NCI-H446 treated with DMSO at 0.1 percent for 48 hours (cell line): ENCODE measurements at places on chromosomes 4 and X.

GRCh38 chr4:68995292-68995691 lies 43.7 kb upstream of the UGT2A3 start:
- no peak for DNase-seq

- DNase-seq: no peak
Measured at GRCh38 chrX:133444952-133445831, 29.9 kb upstream of the GPC4 start.

DNA sequence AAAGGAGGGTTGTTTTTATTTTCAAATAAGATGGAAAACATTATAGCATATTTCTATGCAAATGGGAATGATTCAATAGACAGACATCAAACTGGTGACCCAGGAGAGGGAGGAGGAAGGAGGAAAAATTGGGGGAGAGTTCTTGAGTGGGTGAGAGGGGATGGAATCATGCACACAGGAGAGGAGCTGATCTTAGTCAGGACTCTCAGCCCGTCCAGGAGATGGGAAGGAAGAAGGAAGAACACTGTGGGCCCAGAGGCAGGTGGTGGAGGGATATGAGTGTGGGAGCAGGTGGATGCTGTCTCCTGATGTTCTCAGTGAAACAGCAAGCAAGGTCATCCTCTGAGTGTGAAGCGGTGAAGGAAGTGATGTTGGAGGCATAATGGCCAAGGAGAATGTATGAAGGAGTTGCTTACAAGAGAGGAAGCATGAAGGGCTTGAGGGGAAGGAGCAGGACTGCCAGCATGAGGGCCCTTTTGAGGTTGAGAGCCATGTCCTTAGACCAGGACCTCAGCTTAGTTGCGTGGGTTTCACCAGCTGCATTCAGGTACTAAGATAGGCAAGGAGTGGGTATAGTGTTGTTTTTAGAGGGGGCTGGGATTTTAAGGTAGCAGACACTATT lies 161.7 kb upstream of the NAP1L5 start:
- no peak for DNase-seq

GRCh38 chr4:96626023-96626422 lies 786.1 kb downstream of the PDHA2 start:
- DNase-seq: no peak

DNA sequence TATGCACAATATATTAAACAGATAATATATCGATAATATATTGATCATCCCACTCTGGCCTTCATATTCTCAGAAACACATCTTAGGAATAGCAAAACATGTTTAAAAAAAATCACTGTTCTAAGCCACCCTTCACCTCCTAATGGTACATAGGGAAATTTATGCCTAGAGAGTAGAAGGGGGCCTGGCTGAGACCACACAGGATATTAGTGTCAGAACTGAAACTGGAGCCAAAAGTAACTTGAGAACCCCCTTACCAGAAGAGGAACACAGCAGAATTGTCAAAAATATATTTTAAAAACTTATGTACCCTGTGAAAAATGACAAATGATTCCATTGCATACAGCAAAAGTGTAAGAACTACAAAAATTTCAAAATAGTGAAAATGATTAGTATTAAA lies 173.1 kb downstream of the VSIG4 start:
- no peak for DNase-seq

- DNase-seq: no peak
Measured at GRCh38 chr4:174474457-174475075, 47.7 kb downstream of the HPGD start.

DNA sequence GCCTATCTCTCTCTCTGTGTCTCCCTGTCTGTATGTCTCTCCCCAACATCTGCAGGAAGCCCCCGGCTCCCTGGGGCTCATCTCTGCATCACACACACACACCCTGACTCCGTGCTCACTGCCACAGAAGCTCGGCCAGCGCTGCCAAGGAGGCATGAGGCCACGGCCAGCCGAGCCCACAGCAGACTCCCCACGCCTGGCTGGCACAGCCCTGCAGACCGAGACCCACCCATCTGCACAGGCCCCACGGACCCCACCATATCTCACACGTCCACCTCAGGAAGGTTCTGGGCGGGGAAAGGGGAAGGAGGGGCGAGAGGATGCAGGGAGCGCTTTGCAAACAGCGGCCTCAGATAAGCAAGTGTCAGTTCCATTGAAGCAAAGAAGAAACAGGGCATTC lies 28.5 kb upstream of the SLC25A6 start:
- no peak for DNase-seq

- no peak for DNase-seq
Measured at GRCh38 chr4:148442832-148443511, 758 bp upstream of the NR3C2 start.

- DNase-seq: no peak
Measured at GRCh38 chr4:164572877-164573279, 181.1 kb upstream of the SMIM31 start.

GRCh38 chr4:40157436-40157835 lies 39.4 kb upstream of the RHOH start:
- DNase-seq: no peak

- DNase-seq: no peak
Measured at GRCh38 chrX:41705680-41706374, 17.1 kb downstream of the GPR34 start.

- DNase-seq: no peak
Measured at GRCh38 chrX:1421433-1422134, 29.7 kb upstream of the SLC25A6 start.

DNA sequence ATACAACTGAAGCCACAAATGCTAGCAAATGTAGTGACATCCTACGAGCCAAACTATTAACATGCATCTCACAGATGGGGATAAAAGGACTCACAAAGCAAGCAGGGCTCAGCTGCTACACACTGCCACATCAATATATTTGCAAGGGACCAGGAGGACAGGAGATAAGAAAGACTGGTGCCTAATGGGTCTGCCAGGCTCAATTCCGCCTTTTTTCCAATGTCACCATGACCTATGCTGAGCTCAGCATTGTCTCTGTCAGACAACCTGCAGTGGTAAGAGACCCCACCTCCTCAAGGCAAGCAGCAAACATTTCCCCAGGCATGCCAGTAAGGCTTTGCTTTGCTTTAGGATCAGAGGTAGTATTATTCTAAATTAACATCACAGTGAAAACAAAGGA lies 435 bp downstream of the DCX start:
- no peak for DNase-seq

DNA sequence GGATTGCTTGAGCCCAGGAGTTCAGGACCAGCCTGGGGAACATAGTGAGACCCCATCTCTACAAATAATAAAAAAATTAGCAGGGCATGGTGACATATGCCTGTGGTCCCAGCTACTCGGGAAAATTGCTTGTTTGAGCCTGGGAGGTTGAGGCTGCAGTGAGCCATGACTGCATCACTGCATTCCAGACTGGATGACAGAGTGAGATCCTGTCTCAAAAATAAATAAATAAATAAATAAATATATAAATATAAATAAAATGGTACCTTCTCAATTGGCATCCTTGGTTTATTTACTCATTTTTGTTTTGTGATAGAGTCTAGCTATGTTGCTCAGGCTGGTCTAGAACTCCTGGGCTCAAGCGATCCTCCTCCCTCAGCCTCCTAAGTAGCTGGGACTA lies 144.2 kb downstream of the CHRNA9 start:
- no peak for DNase-seq

- no peak for DNase-seq
Measured at GRCh38 chr4:83149865-83150652, 35.5 kb upstream of the PLAC8 start.

DNA sequence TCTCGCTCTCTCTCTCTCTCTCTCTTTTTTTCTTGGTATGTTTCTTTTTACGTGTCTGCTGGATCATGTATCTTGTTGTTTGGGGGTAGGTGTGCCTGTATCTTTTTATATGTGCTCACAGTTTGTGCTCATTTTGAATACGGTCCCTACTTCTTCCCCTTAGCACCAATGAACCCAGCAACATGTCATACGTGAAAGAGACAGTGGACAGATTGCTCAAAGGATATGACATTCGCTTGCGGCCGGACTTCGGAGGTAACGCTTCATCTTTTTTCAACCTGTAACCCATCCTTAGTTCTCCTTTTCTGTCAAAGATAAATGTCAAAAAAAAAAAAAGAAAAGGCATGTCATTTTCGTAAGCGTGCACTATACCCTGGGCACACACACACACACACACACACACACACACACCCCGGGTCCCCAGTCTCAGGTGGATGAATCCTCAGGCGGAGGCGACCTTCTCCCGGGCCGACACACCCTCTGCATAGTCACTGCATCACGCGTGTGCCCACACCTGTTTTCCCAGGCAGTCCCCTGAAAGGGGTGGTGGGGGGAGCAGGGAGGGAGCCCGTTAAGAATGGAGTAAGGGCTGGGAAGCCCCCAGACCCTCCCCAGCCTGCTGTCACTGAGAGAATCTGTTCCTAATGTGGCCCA lies 511 bp downstream of the GABRB1 start:
- no peak for DNase-seq

DNA sequence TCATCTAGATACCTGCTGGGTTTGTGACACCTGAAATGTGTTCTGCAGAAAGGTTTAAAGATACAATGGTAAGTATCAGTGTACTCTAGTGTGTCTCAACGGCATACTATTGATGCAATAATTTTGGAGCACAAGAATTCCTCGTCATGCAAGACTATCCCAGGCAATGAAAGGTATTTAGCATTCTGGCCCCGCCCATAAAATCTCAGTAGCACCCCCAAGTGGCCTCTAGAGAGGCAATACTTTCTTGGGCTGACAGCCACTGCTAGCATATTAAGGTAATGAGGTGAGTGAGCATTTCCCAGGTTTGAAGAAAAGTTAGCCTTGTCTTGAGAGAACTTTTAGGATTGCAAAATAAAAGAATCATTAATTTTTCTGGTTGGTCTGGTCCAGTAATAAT lies 24.0 kb downstream of the TAB3 start:
- DNase-seq: no peak

GRCh38 chr4:184845367-184846021 lies 19.7 kb upstream of the ACSL1 start:
- DNase-seq: no peak

- DNase-seq: no peak
Measured at GRCh38 chr4:183485411-183486160, 19.3 kb upstream of the ING2 start.

GRCh38 chr4:38466401-38466800 lies 197.6 kb upstream of the KLF3 start:
- DNase-seq: no peak

- DNase-seq: no peak
Measured at GRCh38 chr4:178387756-178388155, 945.5 kb upstream of the AGA start.

- DNase-seq: peak; percentile 16
Measured at GRCh38 chr4:14827111-14827510, 175.2 kb upstream of the CPEB2 start.

- DNase-seq: no peak
Measured at GRCh38 chrX:147953976-147954375, 27.2 kb upstream of the FMR1NB start.

DNA sequence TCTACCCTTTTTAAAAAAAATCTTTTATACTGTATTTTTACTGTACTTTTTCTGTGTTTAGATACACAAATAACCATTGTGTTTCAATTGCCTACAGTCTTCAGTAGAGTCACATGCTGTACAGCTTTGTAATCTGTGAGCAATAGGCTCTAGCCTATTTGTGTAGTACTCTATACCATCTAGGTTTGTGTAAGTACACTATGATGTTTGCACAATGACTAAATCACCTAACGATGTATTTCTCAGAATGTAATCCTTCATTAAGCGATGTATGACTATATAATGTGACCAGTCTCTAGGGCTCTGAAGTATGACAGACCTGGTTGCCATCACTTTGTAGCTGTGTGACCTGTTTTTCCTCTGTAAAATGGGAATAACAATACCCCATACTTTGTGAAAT lies 14.2 kb upstream of the DCAF4L1 start:
- no peak for DNase-seq

- no peak for DNase-seq
Measured at GRCh38 chr4:26192899-26193869, 127.6 kb upstream of the RBPJ start.

GRCh38 chr4:17092736-17093437 lies 194.4 kb upstream of the LDB2 start:
- no peak for DNase-seq

- DNase-seq: no peak
Measured at GRCh38 chr4:128564081-128564630, 245.3 kb upstream of the JADE1 start.

DNA sequence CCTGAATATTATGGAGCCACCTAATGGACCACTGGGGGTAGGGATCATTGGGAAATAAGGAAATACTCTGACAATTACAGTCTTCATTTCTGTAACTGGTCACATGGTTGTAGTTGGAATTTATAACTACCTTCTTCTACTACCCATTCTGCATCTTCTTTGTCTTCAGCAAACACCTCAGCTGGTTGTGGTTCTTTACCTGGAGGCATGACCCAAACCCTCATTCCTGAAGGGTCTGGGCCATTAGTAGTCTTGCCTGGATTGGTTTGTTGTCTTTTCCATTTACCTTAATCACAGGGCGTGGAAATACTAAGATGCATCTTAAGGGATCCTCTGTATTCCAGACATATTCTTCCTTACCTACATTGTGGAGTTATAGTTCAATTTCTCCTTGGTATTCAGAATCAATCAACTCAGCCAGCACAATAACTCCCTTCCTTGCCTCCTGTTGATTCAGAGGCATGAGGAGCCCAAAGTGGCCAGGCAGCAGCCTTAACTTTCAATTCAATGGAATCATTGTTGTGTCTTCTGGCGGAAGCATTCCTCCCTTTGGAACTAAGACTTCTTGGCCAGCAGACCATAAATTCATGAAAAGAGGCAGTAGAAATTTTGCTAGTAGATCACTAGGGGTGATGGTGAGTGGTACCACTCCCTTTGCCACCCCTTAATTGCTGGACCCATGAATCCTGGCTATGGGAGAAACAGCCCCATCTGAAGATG lies 75.7 kb upstream of the RAP2C start:
- DNase-seq: no peak

- no peak for DNase-seq
Measured at GRCh38 chrX:55161581-55161980, 58.6 kb upstream of the PAGE5 start.

DNA sequence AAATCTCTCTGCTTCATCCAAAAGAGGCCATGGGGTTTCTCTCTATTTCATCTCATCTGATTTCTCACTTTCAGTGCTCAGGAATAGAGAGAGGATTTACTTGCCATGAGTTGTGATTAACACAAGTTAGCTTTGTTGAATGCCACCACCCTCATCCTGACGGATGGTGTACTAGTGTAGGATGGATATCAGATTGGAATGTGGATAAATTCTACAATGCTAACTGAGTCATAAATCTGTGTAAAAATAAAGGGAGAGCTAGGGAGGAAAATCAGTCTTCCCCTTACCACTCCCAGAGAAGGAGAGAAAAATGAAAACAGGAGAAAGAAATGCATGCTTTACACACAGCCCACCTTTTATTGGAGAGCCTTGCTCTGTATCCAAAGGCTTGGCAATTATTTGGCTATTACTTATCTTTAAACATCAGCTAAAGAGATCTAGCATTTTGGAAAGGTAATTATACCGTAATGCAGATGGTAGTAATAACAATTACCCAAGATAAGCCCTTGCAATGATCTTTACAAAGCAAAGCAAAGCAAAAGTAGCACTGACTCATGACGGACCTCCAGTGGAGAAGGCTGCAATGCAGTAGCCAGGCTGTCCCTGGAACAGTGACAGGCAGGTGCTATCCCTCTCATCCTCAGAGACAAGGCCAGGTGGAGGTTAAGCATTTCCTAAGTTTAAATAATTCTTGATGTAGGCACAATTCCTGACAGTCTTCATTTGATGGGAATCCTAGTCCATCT lies 306.3 kb upstream of the PPARGC1A start:
- no peak for DNase-seq
